ENCODE measurements at places on chromosomes 6 and 20.

GRCh38 chr6:30219244-30219643 is 6.0 kb upstream of the TRIM26 start:
- DNase-seq = peak; percentile 51

- no peak for DNase-seq
Observed at GRCh38 chr20:47429409-47429808, 72.3 kb upstream of the NCOA3 start.

- no peak for DNase-seq
Observed at GRCh38 chr20:25394276-25394675, 3.6 kb upstream of the ABHD12 start.

DNA sequence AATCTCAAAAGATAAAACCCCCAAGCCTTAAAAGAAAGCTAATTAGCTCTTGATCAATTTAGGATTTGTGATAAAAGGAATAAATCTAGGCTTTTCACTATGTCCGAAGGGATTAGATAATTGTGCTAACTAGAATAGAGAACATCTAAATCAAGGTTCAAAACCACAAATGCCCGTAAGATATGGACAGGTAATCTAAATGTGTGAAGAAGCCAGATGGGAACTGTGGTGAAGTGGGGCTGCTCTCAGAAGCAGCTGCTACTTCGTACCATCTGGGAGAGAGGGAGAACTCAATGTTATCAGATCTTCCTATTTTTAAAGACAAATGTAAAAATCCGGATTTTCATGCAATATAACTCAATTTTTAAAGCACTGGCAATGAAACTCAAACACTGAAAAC is 44.2 kb downstream of the NCOA6 start:
- DNase-seq = no peak

GRCh38 chr6:159691133-159691962 is 1.7 kb downstream of the SOD2 start:
- peak; percentile 97 for DNase-seq

- DNase-seq = peak; percentile 63
Observed at GRCh38 chr20:48008850-48009515, 223.7 kb upstream of the SULF2 start.

- peak; percentile 25 for DNase-seq
Observed at GRCh38 chr6:47478233-47479139, 897 bp downstream of the CD2AP start.

DNA sequence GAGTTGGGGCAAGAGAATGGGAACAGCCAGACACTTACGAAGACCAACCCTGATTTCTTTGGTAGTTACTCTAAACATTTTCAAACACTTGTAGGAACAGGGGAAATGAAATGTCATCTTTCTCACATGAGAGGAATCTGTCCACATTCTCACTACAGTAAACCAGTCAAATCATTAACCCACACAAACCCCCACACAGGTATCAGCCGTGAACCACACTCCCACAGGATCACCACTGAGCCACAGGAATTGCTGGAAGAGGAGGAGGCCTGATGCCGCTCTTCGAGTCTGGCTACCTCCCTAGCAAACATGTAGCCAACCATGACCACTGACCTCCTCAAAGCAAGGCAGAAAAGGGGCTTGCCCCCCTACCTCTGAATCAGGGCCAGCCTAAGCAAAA is 6.9 kb upstream of the RSPO3 start:
- DNase-seq = no peak

- peak; percentile 25 for DNase-seq
Observed at GRCh38 chr6:158311193-158311592, 1.1 kb upstream of the TULP4 start.

- no peak for DNase-seq
Observed at GRCh38 chr20:46895906-46896242, 1.2 kb downstream of the EYA2 start.
